ENCODE measurements at places on chromosomes 16 and 17.

DNA sequence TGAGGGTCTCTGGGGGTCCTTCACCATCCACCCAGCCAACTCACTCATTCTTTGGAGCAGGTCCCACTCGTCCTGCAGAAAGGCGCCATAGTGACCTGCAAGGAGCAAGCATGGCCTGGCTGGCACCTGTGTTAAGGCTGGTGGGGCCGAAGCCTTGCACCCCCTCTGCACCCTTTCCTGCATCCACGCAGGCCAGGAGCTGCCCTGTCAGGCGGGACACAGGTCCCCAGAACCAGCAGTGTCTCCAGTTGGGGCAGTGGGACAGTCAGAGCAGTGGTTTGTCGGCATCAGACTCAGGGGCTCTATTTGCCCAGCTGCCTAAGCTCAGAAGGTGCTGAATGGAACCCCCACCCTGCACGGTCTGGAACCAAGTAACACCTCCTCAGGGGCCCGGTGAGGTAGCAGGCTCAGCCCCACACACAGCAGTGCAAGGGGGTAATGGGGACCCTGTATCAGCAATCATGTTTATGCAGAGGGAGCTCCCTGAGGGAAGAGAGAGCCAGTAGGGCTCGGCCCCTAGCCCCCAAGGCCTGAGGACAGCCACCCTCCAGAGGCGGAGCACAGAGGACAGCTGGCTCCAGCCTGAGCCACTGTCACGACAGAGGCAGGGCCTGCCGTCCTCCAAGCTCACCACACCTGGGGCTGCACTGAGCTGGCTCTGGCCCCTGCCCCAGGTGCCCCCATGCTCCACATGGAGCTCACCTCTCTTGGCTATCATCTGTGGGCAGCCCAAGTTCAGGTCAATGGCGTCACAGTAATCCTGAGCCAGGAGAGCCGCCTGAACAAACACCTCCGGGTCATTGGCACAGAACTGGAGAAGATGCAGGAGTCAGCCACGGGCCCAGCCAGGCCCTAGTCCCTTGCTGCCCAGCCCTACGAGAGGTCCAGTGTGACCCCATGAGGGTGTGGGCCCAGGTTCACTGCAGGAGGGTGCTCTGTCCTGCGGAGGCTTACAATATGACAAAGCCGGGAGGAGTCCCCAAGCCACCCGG, 1.9 kb downstream of the DUS1L start:
- DNase-seq = no peak

GRCh38 chr17:55689672-55690071, 33.0 kb downstream of the TMEM100 start:
- no peak for DNase-seq

DNA sequence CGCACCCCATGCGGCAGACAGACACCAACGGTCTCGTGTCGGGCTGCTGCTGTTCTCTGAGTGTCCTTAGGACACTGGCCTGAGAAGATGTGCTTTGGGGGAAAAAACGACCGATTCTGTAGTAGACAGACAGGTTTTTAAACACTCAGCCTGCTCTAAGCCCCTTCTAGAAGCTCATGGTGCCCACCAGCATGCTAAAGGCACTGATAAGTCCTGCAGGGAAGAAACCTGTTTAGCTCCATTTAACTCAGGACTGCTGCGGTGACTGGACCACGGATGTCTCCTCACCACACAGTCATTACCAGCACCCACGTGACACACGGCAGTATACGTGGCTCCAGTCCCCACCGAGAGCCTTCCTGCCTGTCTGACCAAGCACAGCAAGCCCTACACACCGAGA, 19.1 kb upstream of the APRT start:
- no peak for DNase-seq

DNA sequence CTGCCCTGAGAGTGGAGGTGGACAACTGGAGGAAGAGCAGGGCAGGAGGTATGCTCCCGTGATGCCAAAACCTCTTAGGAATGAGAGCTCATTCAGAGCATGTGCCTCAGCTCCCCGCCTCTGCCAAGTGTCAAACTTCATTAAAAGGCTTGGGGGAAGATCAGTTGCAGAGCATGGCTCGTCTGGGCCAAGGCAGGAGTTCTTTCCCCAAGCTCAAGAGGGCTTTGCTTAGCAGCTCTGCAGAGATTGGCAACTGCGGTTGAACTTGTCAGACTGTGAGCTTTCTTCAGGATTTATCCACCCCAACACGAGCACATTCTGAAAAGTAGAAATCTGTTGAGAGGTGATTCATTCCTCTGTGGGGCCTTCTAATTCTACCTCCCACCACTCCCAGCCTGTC, 248.1 kb downstream of the HS3ST3A1 start:
- no peak for DNase-seq

GRCh38 chr16:88817785-88818574, 6.3 kb upstream of the APRT start:
- DNase-seq = no peak

DNA sequence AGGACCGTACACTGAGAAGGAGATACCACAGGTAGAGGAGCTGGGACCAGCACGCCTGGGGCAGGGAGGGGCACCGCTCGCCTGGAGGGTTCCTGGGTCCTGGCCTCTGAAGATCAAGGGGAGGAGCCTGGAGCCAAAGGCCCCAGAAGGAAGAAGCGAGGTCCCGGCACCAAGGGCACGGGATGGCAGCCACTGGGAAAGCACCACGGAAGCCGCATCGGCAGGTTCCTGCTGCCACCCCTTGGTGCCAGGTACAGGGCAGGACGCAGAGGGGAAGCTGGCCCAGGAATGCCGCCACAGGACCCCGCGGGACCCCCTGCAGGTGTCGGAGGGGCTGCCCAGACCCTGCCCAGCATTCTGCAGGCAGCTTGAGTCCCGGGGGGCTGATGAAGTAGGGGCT, 42.5 kb upstream of the CBFA2T3 start:
- DNase-seq = no peak

DNA sequence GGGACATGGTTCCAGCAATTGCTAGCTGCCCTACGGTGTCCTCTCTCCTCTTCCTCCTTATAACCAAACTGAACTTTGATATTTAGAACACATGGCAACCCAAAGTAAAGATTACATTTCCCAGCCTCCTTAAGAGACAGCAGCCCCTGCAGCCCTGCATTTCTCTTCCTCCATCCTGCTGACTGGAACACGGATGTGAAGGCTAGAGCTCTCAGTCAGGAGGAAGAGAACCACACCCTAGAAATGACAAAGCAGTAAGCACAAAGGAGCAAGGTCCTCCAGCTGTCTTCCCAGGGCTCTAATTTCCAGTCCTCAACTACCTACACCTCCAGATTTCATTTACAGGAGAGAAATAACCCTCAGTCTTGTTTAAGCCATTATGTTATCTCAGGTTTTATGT, 10.9 kb downstream of the DYNC1LI2 start:
- DNase-seq = no peak

GRCh38 chr17:42886283-42887176, 14.1 kb upstream of the G6PC1 start:
- DNase-seq = no peak

- no peak for DNase-seq
These were observed 78.8 kb downstream of the WWP2 start for GRCh38 chr16:69840975-69841374.

DNA sequence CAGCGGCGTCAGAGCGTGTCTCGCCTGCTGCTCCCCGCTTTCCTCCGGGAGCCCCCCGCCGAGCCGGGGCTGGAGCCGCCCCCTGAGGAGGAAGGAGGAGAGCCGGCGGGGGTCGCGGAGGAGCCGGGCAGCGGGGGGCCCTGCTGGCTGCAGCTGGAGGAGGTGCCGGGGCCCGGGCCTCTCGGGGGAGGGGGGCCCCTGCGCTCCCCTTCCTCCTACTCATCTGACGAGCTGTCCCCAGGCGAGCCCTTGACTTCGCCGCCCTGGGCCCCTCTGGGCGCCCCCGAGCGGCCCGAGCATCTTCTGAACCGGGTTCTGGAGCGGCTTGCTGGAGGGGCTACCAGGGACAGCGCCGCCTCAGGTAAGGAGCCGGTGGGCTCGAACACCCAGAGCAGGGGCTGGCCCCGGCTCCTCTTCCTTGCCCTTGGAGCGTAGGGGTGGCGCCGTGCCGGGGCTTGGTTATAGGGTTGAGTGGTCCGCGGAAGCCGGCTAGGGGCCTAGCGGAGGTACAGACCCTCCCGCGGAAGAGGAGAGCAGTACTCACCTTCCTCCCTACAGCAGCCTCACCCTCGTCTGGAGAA, 841 bp downstream of the RAPGEFL1 start:
- DNase-seq = no peak

All from GM12864 (cell line).